ENCODE measurements at places on chromosomes 11 and 22.

DNA sequence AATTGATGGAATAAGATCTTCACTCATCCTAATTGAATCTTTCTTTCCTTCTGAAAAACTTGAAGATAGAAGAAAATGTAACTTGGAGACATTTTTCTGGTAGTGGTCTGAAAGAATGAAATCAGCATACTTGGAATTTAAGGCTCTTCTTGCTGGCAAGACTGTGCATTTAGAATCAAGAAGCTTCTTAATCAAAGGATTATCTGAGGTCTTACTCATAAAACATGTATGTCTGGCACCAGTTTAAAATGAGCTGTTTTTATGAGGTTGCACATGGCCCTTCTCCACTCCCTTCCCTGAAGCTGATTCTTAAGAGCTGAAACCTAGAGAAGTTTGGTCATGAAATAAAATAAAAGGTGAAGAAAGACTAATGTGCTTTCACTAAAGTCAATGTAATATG is 77.3 kb downstream of the ARHGEF12 start:
- no peak for DNase-seq

DNA sequence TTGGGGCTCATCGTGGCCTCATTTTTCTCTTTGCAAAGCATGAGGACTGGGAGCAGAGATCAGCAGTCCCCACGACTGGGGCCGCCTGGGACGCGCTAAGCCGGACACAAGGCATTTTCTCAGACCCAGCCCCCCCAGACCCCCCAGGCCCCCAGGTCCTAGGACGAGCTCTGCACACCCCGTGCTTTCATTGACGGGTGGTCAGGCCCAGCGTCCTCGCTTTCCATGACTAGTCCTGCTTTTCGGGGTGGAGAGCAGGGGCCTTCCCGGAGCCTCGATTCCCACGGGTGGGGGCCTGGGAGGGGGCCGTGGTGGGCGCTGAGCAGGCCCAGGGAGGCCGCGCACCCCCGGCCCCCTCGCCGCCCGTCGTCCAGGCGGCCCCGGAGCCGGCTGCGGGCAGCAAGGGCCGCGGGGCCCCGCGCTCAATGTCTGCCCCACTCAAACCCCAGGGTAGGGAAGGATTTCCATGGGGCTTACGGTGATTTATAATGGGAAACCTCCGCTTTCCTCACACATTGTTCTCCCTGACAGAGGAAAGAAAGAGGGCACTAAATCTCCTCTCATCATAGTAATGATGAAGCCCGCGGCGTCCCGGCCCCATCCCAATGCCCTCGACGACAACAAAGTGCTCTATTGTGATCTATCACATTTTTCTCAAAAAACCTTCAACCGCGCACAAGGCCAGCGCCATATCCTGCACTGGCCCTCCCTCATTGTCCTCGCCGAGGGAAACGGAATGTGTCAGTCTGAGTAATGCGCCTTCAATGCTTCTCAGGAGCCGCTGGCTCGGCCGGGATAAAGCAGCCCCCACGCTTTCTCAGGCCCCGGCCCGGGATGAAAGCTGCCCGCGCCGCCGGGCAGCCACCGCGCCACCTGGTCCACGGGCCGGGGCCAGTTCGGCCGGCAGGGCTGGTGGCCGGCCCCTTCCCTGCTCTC is 10.4 kb upstream of the LINC01488 start:
- DNase-seq: no peak

- peak; percentile 13 for DNase-seq
Measured at GRCh38 chr11:9396752-9397151, 12.3 kb downstream of the IPO7 start.

DNA sequence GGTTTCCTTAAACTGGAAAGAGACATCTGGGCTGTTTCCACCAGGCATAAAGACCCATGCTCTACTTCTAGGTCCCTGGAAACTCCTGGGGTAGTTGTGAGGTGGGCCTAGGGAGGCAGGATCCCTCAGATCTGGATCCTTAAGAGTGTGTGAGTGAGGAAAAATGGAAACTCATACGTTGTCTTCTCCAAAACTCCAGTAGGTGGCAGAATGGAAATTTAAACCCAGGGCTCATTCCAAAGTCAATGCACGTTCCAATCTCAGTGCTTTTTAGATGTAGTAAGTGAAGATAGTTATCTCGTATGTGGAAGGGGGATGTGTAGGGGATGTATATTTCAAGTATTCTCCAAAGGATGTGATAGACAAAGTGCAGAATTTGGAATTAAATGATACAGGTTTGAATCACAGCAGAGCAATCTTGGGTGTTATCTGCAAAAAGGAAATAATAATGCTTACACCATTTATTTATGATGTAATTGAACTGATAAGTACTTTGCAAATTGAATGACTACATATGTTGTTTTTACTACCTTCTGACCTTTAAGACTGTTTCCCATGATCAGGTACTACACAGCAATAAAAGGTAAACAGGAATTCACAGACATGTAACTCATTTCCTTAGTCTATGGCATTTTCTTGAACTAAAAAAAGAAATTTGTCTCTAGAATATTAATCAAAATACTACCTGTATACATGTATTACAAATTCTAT is 13.1 kb upstream of the MMP1 start:
- no peak for DNase-seq

DNA sequence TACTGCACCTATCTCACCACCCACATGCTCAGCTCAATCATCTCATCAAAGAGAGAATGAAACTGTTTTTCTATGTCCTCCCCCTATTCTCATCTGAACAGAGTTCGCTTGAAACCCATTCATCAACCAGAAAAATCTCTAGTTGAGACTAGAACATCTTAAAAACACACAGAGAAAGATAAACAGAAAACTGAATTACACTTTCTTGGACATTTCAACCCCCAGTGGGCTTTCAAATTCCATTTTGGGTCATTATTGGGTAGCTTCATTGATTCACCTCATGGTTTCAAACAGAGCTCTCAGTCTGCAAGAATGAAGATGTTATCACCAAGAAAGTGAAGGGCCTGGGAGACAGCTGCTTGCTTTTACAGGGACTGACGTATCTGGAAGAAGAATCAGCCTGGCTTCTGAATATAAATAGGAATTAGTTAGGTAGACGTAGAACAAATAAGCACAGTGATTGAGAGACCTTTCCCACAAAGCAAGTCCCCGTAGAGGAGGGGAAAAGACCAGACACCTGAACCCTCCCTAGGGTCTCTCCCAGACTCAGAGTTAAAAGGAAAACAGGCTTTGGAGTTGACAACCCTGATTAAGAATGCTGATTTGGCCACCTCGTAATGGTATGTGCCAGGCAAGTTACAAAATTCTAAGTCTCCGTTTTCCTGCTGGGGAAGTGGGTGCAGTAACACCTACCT is 155.7 kb downstream of the BBOX1 start:
- DNase-seq: no peak

- DNase-seq: no peak
Measured at GRCh38 chr11:117421041-117421440, 93.4 kb downstream of the CEP164 start.

GRCh38 chr11:128519338-128519737 is 68.0 kb downstream of the ETS1 start:
- no peak for DNase-seq

- DNase-seq: no peak
Measured at GRCh38 chr11:83162377-83162776, 5.4 kb downstream of the PCF11 start.
